Hair follicular keratinocyte (primary cell): ENCODE measurements at places on chromosomes 5 and 9. TPM values are rescaled to one million over a fixed set of nuclear protein-coding genes. Genes with fewer than 3 reads are reported as not detected.

The DOCK8 gene
- 0.08 and 2.7 TPM in 2 replicates for total RNA-seq

The OR2V2 gene
- total RNA-seq, result not detected in 2 replicates

The BTNL8 gene
- not detected in 2 replicates for total RNA-seq

The LCN1 gene
- total RNA-seq, result not detected in 2 replicates

The CLINT1 gene
- total RNA-seq, result 53.7 and 56.9 TPM in 2 replicates

The PCDHB2 gene
- 0.08 and 0.62 TPM in 2 replicates for total RNA-seq
